ENCODE measurements at places on chromosomes 4 and X. TPM values are rescaled to one million over a fixed set of nuclear protein-coding genes. Genes with fewer than 3 reads are reported as not detected.
A peak's percentile ranks its signal among the peaks of the same experiment; 100 is the strongest.

CXCL8 gene
- total RNA-seq: 294 TPM

TMSB15A gene
- total RNA-seq: 1.7 TPM

GLRB gene
- total RNA-seq: 6.8 TPM

GALNTL6 gene
- total RNA-seq: not detected

GRCh38 chr4:95507147-95507546 lies 41.6 kb downstream of the UNC5C start:
- peak; percentile 40 for DNase-seq

DNA sequence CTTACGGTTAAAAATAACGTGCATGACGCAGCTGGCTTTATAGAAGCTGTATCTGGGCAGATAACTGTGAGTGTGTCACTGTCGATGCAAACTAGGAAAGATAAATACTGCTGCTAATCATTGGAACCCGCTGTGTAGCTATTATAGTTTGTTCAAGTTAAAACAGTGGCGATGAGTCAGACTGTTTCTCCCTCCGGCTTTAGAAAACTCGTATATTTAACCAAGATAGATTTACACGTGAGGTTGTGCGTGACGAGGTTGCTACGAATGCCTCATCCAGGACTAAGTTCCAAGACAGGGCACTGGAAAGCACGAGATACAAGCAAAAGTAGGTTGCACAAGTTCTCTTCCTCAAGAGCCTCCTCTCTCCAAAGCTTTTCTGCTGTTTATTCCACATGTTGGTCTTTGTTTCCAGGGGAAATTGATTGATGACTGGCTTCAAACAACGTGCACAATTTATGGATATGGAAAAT lies 270.7 kb downstream of the FBXW7 start:
- DNase-seq: peak; percentile 91

DNA sequence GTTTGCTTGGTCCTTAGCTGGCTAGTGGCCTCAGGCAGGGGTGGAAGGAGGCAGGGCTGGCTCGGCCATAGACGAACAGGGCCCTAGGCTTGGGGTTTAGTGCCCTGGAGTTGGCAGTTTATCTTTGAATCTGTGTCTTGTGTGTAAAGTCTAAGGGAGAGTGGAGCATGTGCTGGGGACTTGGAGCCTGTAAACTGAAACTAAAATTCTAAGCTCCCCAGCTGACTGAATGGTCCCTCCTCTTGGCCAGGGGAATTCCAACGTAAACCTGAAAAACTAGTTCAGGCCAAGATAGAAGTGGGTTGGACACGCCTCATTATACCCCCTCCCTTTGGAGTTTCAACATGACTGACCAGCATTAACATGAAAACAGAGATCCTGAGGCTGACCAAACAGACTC lies 46.1 kb upstream of the GPR78 start:
- DNase-seq: peak; percentile 83

- no peak for DNase-seq
Observed at GRCh38 chr4:177726111-177726510, 283.9 kb upstream of the AGA start.

GRCh38 chrX:635428-636090 lies 5.0 kb downstream of the SHOX start:
- DNase-seq: no peak

Data from fibroblast of villous mesenchyme (primary cell).